Central memory CD8-positive, alpha-beta T cell (primary cell): ENCODE measurements at places on chromosomes 2 and 18.

- no peak for DNase-seq
Observed at GRCh38 chr2:30757749-30758148, 49.5 kb downstream of the CAPN13 start.

- no peak for DNase-seq
Observed at GRCh38 chr18:13441736-13442135, 223.2 kb downstream of the LDLRAD4 start.

DNA sequence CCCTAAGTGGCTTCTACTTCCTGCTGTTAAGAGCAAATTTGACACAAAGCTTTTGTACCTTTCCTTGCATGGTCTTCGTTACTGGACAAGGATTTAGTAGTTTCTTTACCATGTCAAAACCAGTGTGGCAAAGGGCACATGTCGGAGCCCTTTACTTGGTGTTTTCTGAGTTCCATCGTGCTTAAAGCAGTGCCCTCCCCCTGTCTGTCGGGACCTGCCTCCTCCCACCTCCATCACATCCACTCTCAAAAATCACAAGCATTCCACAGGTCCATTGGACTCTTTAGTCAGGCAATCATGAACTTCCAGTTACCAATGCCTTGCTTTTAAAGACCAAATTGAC is 763 bp downstream of the CCDC141 start:
- no peak for DNase-seq

GRCh38 chr2:170680172-170680941 is 34.8 kb upstream of the SP5 start:
- DNase-seq = no peak

DNA sequence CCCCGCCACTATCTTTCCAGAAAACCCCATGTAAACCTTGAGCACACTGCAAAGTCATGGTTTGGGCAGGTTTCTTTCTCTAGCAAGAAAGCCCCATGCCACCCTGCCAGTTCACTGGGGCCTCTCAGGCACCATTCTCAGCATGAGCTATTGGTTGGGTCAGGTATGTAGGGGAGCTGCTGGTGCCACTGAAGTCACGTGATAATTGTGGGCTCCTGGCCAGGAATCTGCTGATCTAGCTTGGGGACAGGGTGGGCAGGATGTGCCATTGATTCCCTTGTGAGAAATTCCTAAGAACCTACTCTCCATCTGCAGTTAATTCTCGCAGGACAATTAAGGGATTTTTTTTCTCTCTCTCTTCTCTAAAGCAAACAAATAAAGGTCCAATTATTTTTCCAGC is 26.5 kb upstream of the HNMT start:
- DNase-seq = no peak

- no peak for DNase-seq
Observed at GRCh38 chr18:35407871-35408481, 30.8 kb upstream of the ZNF396 start.

DNA sequence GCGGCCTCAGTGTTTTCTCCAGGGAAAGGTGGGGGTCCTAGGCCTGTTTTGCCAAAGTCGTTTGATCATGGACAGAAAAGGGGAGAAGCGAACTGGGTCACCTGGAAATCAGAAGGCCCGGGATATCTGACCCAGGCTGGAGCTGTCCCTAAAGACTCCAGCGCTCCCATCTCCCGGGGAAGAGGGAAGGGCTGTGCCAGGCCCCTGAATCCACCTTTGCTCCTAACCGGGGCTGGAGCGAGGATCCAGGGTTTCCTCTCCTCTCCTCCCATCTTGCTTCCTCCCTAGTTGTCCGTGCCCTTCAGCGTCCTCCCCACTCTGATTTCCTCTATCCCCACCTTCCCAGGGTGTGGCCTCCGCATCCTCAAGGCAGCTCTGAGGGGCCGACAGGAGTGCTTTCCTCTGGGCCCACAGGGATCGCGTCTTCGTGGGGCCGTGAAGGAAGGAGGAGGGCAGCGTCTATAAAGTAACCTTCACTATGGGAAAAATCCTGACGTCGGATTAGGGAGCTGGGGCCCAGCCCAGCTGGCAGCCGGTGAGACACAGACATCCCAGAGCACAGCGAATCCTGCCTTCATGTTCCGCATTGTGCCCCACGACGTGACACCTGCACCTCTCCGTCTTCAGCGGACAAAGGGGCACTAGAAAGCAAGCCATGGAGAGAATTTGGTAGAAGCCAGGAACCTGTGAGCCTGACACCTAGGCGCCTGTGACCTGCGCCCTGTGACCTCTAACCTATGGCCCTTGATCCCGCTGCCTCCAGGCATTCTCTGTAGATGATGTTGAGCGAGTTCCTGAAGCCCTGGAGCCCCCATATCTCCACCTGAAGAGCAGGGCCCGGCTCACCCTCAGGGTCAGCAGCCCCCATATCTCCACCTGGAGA is 212.7 kb upstream of the SALL3 start:
- no peak for DNase-seq

- DNase-seq = no peak
Observed at GRCh38 chr2:191691898-191692297, 14.0 kb downstream of the NABP1 start.

DNA sequence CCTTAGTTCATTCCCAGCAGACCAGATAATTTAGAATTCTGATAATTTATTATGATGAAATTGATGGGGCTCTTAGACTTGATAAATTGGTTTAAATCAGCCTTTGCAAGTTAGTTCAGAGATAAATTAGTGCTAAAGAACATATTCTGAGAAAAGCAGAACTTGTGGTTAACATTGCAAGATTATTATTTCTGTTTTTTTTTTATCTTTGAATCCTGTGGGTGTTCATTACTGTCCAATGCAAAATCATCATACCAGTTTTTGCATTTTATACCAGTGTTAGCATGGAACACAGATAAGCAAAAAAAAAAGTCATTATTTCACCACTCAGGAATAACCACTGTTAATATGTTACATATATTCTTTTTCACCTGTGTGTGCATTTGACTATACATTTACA is 9.1 kb downstream of the SEPTIN2 start:
- DNase-seq = no peak

DNA sequence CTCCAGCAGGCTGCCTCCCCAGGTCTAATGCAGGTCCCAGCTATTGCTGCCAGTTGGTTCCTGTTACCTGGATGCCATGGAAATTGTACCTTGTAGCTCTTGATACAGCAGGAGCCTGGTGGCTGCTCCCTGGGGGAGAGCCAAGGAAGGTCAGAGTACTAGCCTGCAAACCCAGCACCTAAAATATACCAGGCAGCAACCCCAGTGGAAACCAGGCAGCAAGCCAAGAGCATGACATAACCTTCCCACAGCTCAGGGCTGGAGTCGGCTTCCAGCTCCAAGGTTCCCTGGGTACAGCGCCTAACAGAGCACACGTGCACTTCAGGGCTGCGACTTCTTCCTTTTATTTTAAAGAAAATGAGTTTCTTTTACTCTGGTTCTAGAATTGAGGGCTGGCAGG is 30.3 kb downstream of the TNP1 start:
- no peak for DNase-seq

DNA sequence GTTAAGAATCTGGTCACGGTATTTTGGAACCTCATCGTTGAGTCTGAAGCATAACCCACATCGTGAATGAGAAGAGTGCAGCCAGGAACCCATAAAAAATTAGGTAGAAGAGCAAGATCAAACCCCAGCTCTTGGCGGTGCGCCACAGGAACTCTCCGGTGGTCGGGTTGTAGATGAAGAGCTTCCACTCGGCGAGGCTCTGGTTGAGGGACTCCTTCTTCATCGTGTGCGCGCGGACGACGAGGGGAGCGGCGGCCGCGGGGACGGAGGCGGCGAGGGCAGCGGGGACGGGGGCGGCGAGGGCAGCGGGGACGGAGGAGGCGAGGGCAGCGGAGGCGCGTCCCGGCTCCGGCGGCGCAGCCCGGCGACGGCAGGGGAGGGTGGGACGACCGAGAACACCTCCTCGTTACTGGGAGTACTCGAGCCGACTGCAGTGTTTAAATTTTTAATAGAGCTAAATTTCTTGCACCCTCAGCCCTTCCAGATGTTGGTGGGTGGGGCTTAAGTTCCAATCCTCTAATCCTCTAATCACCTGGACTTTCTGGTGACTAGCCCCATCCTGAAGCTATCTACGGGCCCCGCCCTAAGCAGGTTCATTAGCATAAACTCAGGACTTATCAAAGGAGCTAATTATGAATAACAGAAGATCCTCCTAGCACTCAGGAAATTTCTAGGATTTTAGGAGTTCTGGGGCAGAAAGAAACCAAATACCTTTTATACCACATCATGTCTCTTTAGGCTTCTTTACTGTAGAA is 20.4 kb upstream of the PAPOLG start:
- DNase-seq = no peak

- DNase-seq = no peak
Observed at GRCh38 chr2:70718736-70719135, 49.3 kb downstream of the ADD2 start.

GRCh38 chr2:172374318-172375240 is 52.8 kb upstream of the ITGA6 start:
- DNase-seq = no peak

DNA sequence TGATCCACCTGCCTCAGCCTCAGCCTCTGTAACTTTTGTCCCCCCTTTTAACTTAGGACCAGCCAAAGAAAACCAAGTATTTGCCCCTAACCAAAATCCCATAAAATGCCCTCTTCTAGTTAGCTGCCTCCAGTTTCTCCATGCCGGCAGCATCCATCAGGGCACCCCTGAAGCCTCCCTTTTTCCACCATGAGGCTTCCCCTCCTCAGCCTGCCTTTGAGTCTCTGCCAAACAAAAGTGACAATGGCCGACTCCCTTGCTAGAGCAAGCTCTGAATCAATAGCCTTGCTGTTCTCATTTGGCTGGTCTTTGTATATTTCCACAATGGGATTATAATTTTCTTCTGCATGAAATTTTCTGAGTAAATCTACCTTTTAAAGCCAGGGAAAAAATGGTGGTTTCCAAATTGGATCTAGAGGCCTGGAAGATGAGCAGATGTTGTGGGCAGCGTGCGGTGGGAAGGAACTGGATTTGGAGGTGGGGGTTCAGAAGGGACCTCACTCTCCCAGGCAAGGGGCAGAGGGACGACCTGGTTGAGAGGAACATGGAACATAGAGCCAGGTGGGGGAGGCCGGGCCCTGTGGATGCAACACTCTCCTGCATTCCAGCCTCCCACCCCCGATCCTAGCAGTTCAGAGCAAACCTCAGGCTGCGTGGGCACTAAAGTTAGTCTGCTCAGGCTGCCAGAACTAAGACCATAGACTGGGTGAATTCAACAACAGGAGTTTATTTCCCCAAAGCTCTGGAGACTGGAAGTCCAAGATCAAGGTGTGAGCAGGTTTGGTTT is 80.6 kb downstream of the HS6ST1 start:
- no peak for DNase-seq

DNA sequence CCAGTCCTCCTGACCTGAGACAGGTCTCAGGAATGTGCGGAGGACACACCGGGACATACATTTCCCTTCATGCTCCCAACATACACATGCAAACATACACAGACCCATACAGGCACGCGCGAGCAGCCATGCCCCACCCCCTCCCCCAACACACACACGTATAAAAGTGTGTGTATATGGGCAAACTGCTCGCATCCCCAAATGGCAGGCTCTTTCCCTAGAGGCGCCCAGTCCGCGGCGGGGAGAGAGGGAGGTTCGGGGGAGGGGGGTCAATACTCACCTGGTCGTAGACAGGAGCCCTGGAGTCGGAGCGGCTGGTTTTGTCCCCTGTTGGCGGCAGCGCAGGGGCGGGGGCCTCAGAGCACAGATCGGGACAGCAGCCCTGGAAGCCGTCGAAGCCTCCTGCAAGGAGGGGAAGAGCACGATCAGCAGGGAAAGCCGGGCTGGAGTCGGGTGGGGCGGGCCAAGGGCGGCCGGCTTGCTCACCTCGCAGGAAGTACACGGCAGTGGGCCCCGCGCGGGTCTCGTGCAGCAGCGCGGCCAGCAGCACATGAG is 682 bp downstream of the DUSP2 start:
- DNase-seq = no peak

DNA sequence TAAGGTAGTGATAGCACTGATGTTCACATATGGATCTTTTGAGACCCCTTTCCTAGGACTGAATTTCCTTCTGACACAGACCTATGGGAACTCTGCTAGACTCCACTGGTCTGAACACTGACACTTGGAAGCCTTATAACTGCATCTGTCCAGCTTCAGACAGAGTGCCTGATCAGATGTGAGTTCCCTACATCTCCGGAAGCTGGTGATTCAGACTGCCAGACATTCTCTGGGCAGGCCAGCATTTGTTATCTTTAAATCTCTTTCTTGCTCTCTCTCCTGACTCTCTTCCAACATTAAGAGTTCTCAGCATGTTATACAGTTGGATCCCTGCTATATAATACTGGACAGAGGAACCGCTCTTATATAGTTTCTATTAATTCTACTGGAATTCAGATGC is 408.5 kb downstream of the ZEB2 start:
- no peak for DNase-seq

DNA sequence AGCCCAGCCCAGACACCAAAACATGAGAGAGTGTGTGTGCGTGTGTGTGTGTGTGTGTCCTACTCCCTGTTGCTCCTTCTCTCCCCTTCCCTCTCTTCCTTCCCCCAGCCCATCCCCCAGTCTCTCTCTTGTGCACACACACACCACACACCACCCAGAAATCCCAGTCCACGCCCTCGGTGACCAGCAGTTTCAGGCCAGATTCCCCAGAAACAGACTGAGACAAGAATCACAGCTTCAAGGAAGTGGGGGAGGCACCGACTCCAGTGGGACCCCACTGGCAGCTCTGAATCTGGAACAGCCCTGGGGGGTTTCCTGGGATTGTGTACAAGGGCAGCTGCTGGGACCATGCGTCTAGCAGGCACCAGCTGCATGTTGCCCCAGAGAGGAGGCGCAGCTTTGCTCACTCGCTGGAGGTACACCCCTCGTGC is 113.5 kb downstream of the NDUFA10 start:
- no peak for DNase-seq

GRCh38 chr2:84817239-84817655 is 63.6 kb downstream of the TRABD2A start:
- no peak for DNase-seq

DNA sequence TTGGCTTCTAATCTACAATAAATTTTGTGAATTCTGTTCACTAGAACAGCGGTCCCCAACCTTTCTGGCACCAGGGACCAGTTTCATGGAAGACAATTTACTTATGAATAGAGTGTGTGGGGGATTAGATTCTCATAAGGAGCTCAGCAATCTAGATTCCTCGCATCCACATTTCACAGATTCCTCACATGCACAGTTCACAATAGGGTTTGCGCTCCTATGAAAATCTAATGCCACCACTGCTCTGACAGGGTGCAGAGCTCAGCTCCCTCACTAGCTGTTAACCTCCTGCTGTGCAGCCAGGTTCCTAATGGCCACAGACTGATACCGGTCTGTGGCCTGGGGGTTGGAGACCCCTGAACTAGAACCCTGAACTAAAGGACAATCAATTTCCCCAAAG is 1568.6 kb upstream of the NXPH2 start:
- no peak for DNase-seq

DNA sequence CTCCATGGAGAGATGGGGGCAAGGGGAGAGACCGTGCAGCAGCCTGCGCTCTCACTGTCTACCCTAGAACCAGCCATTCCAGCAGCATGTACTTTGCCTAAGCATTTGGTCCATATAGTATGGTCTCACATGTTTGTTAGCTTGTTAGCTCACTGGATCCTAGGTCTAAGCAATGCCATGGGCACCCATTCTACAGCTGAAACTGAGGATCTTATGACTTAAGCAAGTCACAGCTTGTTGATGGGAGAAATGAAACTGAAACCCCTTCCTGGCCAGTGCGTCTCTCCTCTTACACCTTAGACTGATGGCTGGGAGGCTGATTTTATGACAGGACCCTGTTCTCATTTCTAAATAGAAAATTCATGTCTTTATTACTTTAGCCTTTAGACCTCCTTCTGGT is 90.1 kb downstream of the EPAS1 start:
- no peak for DNase-seq
